ENCODE measurements at places on chromosomes 5 and 9.

DNA sequence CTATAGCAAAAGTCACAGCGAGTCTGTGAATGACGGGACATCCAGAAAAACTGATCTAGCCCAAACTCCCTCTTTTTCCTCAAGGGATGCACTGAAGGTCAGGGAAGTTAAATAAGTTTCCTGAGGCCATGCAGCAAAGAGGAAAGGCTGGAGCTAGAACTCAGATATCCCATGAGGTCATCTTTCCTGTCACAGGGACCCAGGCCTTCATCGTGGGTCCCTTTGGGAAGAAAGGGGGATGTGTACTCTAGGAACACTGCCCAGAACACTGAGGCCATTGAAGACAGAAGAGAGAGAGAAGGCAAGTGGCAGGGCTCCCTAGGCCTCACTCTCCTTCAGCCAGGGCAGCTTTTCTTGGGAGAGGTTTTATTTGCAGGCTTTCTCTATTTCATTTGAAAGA is 182.0 kb downstream of the EBF1 start:
- DNase-seq: no peak

- DNase-seq: no peak
These were observed 77.9 kb upstream of the FSD1L start for GRCh38 chr9:105369911-105370310.

GRCh38 chr5:106880656-106881055 is 790.1 kb downstream of the EFNA5 start:
- no peak for DNase-seq

GRCh38 chr9:136418182-136419091 is 8.0 kb downstream of the PMPCA start:
- DNase-seq: no peak

DNA sequence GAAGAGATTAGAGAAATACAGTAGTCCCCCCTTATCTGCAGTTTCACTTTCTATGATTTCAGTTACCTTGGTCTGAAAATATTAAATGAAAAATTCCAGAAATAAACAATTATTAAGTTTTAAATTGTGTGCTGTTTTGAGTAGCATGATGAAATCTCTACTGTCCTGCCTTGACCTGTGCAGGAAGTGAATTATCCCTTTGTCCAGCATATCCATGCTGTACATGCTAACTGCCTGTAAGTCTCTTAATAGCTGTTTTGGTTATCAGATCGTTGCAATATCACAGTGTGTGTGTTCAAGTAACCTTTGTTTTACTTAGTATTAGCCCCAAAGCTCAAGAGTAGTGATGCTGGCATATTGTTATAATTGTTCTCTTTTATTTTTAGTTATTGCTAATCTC is 11.2 kb upstream of the JAK2 start:
- no peak for DNase-seq

- DNase-seq: no peak
These were observed 322.7 kb upstream of the SEMA6A start for GRCh38 chr5:116897291-116897690.

DNA sequence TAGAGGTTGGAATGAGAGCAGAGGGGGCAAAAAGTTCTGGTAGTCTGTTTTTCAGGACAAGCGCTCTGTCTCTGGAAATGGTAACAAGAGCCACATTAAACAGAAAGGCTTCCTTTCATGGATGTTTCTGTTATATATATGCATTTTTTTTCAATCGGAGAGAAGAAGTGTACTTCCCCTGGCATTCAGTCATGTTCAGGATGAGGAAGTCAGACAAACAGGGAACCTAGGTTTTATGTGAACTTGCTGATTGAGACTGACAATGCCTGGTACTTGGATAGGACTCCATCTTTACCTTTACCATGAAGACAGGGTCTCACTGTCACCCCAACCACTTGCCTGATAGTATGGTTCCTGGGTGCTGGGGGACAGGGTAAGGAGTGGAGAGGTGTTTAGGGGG is 30.1 kb upstream of the ZBED3 start:
- DNase-seq: no peak

GRCh38 chr9:131910572-131910971 is 169.1 kb downstream of the MED27 start:
- no peak for DNase-seq

- DNase-seq: no peak
These were observed 133.9 kb downstream of the ESM1 start for GRCh38 chr5:54851449-54851848.

- no peak for DNase-seq
These were observed 185.9 kb downstream of the DAB2IP start for GRCh38 chr9:121837113-121837961.

DNA sequence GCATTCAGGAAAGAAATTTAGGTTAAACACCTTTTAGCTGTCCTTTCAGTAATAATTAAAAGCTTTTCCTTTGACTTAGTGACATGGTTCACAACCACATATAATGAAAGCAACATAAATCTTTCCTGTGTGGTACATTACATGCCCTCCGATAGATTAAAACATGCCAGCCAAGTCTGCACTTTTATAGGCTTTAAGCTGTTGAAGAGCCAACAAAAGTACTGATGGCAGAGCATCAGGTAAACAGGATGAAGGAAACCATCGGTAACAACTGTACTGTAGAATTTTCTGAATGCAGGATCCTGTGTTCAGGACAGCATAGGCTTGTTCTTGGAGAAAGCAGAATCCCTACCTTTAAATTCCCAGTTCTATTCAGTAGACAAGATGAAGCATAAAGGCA is 226.6 kb downstream of the MLLT3 start:
- DNase-seq: no peak

DNA sequence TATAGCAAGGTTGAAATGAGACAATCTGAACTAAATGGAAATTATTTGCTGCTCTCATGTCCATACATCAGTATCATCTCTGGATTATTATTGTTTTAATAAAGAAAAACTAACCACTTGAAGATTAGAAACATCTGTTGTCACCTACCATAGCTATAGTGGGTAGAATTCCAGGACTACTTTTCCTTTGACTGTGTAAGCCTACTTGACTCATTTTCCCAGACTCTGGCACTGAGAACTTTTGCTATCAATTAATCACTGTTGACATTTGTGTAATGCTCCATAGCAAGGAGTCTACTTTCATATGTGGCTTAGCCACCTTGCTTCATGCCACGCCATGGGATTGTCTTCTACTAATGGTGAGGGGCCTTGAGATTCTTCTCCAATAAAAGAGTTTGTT is 59.9 kb upstream of the ARRDC3 start:
- DNase-seq: no peak

GRCh38 chr5:130729541-130729940 is 435.5 kb downstream of the HINT1 start:
- DNase-seq: no peak

DNA sequence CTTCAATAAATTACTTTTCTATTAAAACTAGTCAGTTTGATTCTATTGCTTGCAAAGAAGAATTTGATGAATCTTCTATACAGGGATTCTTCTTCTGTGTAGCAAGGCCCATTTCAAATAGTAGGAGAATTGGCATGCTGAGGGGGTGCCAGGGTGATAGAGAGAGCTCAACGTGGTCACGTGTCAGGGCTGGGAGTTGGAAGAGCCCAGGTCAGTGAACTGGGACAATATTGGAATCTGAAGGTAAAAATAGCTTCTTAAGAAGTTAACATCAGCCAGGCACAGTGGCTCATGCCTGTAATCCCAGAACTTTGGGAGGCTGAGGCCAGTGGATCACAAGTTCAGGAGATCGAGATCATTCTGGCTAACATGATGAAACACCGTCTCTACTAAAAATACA is 64.1 kb upstream of the TLE1 start:
- no peak for DNase-seq

- no peak for DNase-seq
These were observed 307.3 kb downstream of the MLLT3 start for GRCh38 chr9:20314981-20315380.

- no peak for DNase-seq
These were observed 627.9 kb upstream of the ST8SIA4 start for GRCh38 chr5:101531026-101531425.

DNA sequence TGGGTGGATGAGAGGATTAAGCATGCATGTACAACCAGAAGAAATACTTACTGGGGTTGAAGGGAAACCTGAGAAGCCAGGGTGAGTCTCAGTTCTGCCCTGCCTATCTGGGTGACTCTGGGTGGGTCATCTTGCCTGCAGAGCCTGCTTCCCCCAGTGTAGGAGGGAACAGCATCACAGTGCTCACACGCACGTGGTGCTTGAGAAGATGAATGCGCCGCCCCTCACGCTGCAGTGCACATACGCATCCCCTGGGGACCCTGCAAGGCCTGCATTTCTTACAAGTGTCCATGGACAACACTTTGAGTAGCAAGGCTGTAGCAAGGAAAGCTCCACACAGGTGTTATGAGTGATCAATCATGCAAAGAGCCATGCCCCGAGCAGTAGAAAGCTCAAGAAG is 18.7 kb upstream of the GABBR2 start:
- no peak for DNase-seq

DNA sequence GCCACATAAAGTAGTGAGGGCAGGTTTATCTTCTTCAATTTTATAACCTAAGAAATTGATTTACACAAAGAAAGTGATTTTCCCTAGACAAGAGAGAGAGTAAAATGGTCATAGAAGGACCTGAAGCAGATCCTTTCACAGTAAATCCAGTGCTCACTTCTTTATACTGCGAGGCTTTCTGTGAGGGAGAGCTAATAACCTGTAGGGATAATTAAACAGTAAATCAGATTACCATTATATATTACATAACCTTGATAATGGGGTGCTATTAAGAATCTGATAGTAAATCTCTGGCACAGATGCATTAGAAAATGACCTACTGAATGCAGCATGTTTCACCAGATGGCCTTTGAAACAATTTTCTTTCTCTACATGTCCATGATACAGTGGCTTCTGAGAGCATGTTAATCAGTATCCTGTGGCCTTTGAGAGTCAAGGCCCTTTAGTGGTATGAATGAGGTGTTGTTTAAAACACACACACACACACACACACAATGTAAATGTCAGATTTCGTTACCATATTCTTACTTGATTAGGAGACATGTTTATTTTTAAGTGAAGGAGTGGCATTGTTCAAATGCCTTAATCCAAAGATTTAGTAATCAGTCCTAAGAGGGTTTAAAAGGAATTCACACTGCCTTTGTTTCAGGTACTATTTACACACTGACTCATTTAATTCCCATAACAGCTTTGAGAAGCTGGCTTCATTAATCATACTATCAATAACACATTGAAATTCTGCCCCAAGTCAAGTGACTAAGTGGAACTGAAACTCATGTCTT is 124.7 kb downstream of the ALDH1A1 start:
- no peak for DNase-seq

GRCh38 chr9:124098141-124098905 is 86.8 kb downstream of the LHX2 start:
- DNase-seq: no peak

GRCh38 chr5:16392718-16393117 is 72.9 kb downstream of the ZNF622 start:
- DNase-seq: no peak

- peak; percentile 51 for DNase-seq
These were observed 36.4 kb downstream of the PIK3R1 start for GRCh38 chr5:68251804-68252522.

DNA sequence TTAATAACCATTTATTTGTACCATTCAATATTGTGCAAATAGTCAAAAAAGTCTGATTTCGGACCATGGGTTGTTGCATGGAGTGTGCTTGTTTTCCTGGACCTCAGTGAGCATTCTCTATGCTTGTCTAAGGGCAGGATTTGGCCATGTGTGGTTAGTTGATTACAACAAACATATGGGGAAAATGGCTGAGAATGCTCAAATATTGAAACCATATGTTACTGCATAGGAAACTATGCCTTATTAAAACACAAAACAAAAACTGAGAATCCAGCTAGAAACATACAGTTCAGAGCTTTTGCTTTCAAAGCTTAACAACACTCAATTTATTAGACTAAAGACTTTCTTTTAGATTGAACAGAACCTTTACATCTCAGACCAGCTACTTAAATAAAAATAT is 928.3 kb downstream of the NR2F1-AS1 start:
- DNase-seq: peak; percentile 28

DNA sequence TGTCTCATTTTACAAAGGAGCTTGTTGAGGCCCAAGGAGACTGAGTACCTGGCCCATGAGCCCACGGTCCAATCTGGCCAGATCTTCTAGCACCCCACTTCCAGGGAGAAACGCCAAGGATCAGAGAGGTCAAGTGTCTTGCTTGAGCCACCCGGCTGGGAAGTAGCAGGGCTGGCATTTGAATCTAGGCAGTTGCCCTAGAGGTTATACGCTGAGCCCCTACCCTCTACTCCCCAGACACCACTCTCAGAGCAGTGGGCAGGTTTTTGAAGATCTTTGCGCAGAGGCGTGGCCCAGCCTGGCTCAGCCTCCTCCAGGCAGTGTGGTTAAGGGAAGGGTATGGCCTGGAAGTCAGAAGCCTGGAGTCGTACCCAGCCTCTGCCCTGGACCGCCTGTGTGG is 5.8 kb upstream of the NUP214 start:
- no peak for DNase-seq

GRCh38 chr9:91949946-91950664 is at the start of gene ROR2:
TSS of gene ROR2 (minus strand) at chr9:91950228.
- DNase-seq: peak; percentile 29

- no peak for DNase-seq
These were observed 237.3 kb upstream of the TUT7 start for GRCh38 chr9:86591472-86591871.

DNA sequence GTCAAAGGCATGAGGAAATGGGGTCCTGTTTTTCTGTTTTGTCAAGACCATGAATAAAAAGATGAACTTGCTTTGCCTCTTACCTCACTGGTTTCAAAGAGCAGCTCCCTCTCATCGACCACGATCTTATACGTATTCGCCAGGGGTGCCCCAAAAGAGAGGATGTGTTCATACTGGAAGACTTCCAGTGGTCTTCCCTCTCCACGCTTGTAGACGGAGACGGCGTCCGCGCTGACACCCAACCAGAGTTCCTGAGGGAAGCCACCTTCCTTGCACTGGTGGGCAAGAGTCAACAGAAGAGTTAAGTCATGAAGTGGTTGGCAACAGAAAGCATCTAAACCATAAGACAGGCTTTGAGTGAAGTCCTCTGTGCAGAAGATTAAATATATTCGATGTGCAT is 51.4 kb upstream of the RETREG1 start:
- no peak for DNase-seq

DNA sequence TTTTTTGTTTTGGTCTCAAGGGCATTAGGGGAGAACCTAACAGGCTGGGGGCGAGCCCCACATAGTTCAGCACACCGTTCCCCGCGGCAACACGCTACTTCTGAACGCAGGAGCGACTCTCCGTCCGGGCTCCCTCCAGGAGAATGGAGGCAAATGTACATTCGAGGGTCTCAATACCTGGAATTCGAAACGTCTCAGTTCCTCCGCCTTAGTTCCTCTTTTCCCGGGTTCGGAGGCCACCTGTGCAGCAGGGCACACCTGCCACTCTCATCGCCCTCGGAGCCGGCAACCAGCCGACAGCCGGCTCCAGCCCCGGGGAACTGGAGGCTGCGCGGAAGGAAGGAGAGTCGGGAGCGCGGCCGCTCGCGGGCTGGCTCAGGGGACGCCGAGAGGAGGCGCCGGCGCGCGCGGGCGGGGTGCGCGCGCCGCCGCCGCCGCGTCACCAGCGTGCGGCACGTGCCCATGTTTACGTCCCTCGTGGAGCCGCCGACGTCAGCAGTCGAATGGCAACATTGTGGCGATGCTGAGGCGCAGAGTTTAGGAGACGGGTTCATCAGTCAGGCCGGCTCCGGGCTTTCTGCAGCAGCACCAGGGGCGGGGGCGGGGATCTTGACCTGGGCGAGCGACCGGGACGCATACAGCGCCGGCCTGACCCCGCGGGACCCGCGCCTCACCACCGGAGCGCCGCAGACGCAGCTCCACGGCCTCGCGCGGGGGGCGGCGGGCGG is at the start of gene JMY:
Gene JMY, plus strand, starts transcription at position 498 of the 728 bp plus-strand sequence. CDS start 520 bp downstream, outside the sequence.
- peak; percentile 57 for DNase-seq

Measured in smooth muscle cell of the brain vasculature (primary cell).